Aorta (tissue), 5 donors: ENCODE measurements at places on chromosomes 1 and 21. TPM values are rescaled to one million over a fixed set of nuclear protein-coding genes. Genes with fewer than 3 reads are reported as not detected.

DNA sequence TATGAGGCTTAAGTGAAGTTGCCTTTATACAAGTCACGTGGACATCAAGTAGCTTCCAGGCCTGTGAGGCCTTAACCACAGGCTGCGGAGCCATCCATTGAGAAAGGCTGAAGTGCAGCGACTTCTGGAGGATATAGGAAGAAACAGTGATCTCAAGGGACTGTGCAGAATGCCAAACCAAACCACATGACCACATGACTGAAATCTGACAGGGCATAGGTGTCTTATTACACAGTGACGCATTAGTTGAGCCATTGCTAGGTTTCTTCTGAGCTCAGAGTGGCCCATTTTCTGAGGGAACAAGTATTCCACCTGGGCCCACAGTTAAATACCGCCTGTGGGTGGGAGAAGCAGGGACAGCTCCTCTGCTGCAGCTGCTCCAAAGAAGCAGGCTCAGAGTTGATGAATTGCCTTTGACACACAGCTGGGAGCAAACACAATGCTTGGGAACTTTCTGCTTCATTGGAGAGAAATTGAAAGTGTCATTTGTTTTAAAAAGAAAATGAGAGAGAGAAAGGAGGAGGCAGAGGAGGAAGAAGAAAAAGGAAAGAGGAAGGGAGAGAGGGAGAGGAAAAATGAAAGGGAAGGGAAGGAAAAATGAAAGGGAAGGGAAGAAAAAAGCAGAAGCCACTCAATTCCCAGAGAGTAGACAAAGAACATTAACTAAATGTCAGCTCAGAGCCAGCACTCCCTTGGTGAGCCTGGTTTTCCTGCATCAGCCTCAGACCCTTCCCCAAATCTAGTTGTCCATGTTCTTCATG lies 94.4 kb downstream of the COLGALT2 start:
- DNase-seq, result no peak

DNA sequence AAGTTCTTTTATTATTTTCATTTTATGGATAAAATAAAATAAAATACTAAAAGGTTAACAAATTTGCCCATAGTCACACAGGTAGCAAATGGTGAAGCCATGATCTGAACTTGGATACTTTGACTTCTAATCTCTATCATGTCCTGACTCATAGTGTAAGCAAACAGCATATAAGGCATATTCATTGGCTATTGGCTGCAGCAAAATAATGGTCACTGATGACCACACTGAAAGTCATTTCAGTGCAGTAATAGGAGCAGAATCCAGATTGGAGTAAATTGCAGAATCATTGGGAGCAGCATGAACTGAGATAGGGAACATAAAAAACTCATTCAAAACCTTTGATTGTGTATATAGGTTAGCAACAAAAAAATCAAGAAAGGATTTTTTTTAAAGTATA lies 262.9 kb downstream of the PLA2G4A start:
- DNase-seq, result no peak

GRCh38 chr1:87400813-87401212 lies 72.1 kb downstream of the LMO4 start:
- no peak for DNase-seq

- no peak for DNase-seq
Observed at GRCh38 chr1:55706397-55706796, 491.2 kb upstream of the USP24 start.

MT1HL1 gene
- not detected for total RNA-seq

- no peak for DNase-seq
Observed at GRCh38 chr1:2024887-2025286, 5.7 kb downstream of the GABRD start.

SLC6A9 gene
- 18.9 TPM for total RNA-seq

DNA sequence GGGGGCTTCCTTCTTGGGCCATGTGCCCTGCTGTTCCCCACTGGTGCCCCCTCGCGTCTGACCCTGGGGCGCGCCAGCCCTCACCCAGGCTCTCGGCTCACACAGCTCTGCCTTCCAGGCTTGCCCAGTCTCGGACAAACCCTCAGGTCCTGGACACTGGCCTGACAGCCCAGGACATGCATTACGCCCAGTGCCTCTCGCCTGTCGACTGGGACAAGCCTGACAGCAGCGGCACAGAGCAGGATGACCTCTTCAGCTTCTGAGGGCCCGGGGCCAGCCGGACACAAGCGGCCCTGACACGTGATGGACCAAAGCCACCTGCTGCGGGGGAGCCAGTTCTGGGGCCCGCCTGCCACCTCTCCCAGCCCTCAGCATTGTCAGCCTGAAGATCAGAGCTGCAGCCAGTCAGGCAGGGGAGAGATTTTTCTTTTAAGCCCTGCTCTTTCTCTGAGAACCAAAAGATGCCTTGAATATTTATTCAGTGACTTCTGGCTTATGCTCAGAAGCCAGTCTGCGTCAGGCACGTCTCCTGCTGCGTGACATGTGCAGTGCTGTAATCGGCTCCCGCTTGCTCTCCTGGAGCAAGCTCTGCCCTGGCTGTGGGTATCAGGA lies 23.4 kb downstream of the LDLRAP1 start:
- DNase-seq, result no peak

DNA sequence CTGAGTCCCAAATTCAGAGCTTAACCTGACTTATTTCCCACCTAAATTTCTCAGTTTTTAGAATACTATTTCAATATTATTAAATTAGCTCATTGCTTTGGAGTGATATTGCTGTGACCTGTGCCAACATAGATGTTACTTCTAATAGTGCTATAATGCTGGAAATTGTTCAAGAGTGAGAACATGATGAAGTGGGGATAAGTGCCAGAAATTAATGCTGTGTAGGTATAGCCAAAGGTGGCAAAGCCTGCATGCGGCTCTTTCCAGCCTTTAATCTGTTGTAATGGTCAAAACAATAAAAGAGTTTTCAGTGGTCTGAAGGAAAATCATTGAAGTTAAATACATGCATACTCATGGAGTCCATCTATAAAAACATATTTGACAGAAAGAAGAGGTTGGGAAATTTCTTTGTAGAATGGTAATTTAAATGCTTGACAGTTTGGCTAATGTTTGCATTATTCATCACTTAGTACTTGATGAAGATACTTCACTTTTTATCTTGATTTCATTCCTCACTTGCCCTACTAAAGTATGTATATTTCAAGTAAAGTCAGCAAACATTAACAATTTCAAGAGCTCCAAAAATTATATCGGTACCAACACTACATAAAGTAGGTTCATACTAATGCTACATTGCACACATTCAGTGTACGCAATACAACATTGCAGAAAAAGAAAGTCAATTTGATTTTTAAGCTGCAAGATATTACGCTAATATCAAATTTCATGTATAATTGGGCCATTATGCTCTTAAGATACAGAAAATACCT lies 82.1 kb downstream of the OLFM3 start:
- DNase-seq, result no peak

DNA sequence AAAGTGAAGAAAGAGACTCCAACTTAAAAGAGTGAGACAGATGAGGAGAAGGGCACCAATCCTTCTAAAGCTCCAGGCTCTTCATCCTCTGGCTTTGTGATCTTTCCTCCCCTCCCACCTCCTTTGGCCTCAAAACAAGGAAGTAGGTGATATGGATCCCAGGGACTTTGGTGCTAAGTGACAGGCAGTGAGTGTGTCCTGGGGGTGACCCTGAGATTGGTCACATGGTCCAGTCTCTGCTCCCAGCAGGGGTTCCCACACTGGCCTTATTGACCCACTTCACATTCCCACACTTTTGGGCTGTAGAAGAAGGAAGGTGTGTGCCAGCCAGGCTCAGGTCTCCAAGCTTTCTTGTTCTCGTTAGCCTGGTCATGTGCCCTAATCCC lies 401.2 kb upstream of the PROX1 start:
- no peak for DNase-seq

IL23R gene
- total RNA-seq, result 0.21 TPM

DNA sequence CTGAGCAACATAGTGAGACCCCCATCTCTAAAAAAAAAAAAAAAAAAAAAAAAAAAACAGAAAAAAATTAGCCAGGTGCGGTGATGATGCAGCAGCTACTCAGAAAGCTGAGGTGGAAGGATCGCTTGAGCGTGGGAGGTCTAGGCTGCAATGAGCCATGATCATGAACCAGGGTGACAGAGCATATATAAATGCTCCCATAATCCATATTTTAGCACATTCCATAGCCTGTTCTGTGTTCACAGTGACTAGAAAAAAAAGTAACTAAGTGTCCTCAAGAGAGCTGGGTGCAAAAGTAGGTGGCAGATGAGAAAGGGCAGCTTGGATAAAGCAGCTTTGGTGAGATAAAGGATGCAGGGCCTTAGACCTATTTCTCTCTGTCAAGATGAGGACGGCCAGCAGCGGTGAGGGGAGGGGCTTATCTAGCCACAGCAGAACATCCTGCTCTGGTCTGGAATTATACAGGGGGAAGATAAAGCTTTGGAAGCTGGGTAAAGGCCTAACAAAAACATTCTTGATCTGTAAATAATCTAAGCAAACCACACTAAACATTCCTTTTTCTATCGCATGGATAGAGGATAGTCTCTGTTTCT lies 205.3 kb downstream of the DAB1 start:
- DNase-seq, result no peak

KIF14 gene
- 0.60 TPM for total RNA-seq

DNA sequence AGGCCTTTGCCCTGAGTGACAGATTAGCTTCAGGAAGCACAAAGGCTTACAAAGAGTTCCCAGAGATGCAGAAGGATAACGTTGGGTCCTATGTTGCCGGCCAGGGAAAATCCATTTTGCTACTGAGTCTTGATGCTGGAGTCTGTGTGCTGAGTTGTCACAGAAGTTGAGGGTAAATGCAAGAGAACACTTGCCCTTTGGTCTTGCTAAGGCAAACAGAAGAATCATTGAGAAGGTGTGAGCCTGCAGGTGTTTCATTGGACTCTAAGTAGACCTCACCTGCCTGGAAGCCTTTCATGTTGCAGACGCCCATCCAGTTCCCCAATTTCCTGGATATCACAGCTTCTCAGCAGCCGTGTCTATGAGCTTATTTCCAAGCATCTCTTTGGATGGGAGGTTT lies 105.2 kb downstream of the PCP4 start:
- DNase-seq, result no peak

- no peak for DNase-seq
Observed at GRCh38 chr1:158311066-158311465, 20.3 kb downstream of the CD1B start.
